PC-3 (cell line): ENCODE measurements at places on chromosomes 11 and 22. TPM values are rescaled to one million over a fixed set of nuclear protein-coding genes. Genes with fewer than 3 reads are reported as not detected.

MB gene
- total RNA-seq: 14.6 and 21.6 TPM in 2 replicates

- H3K4me3 ChIP-seq: no peak overlapping the region
- peaks cover 38% of the 10 kb centered on the region for H3K27me3 ChIP-seq
- no peak overlapping the region for H3K27ac ChIP-seq
- H3K4me1 ChIP-seq: no peaks in the 10 kb centered on the region
- H3K36me3 ChIP-seq: no peaks in the 10 kb centered on the region
These were observed 150.8 kb upstream of the SYT13 start for GRCh38 chr11:45436966-45437365.

- H3K27me3 ChIP-seq: no peaks in the 10 kb centered on the region
- no peaks in the 10 kb centered on the region for H3K36me3 ChIP-seq
- peaks cover 21% of the 10 kb centered on the region for H3K4me1 ChIP-seq
These were observed 88.8 kb downstream of the ABTB2 start for GRCh38 chr11:34268906-34269430.

DNA sequence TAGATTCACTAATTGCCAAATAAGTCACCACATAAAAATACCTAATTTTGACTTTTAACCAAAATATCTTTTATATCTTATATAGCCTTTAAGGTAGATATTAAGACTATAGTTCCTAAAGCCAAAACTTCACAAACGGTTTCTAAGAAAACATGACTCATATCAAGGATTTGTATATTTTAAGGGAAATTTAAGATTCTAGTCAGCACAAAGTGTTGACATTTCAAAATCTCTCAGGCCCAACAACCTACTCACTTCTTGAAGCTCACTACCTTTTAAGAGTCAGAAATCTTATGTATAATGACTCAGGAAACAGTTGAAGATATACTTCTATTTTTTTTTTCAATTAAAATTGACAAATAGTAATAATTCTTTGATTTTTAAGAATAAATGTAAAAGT is 221.9 kb downstream of the SBF2 start:
- no peak overlapping the region for H3K27ac ChIP-seq
- no peaks in the 10 kb centered on the region for H3K36me3 ChIP-seq
- no peak overlapping the region for H3K4me3 ChIP-seq
- no peak for DNase-seq

- peak overlapping the region; percentile 99 for H3K27ac ChIP-seq
- H3K27me3 ChIP-seq: no peaks in the 10 kb centered on the region
- DNase-seq: peak; percentile 99
- peaks cover 35% of the 10 kb centered on the region for H3K4me1 ChIP-seq
These were observed 18.8 kb downstream of the CSNK1E start for GRCh38 chr22:38298312-38299005.

DNA sequence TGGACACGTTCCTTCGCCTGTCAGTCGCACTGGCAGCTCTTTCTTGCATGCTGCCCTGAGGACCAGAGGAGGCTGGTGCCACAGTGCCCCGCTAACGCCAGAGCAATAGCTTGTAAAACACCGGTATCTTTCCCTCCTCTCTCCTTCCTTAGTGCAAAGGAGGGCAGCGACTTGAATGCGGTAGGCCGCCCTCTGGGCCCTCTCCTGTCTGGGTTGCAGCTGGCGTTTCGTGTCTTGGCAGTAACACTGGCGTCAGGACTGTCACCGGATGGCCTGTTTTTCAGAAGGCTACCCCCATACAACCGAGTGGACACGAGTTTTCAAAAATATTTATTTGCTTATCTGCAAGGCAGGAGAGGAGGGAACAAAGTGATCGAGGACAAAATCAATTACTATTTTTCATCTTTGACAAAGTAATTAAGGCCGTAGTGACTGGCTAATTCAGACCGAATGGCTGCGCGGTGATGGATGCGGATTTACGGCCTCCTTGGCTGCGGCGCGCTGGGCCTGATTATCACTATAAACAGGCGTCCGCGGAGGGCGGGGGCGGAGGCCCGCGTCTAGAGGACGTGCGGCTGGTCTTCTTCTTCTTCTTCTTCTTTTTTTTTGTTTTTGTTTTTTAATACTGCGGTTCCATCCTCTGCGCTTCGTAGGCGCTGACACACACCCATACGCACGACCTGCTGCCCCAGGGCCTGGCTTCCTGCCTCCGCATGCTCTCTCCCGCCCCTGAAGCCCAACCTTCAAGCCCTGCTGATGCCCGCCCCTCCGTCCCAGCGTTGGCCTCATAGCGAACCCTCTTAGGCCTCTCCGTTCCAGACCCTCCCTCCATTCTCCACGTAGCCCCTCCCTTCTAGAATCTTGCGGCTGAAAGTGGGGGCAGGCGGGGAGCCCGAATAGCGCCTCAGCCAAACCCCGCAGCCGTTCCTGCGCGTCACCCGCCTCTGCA is 2.9 kb upstream of the SLC6A5 start:
- no peaks in the 10 kb centered on the region for H3K4me1 ChIP-seq
- H3K27me3 ChIP-seq: peaks cover 19% of the 10 kb centered on the region
- no peak overlapping the region for H3K27ac ChIP-seq
- DNase-seq: no peak
- H3K36me3 ChIP-seq: no peaks in the 10 kb centered on the region

- peaks cover 11% of the 10 kb centered on the region for H3K4me1 ChIP-seq
- H3K27me3 ChIP-seq: no peaks in the 10 kb centered on the region
- no peak overlapping the region for H3K4me3 ChIP-seq
- DNase-seq: no peak
These were observed 1.2 kb upstream of the INTS5 start for GRCh38 chr11:62654297-62654696.

- H3K4me1 ChIP-seq: no peaks in the 10 kb centered on the region
- H3K4me3 ChIP-seq: no peak overlapping the region
- H3K27me3 ChIP-seq: peaks cover 15% of the 10 kb centered on the region
- H3K36me3 ChIP-seq: no peaks in the 10 kb centered on the region
- no peak for DNase-seq
These were observed 15.1 kb upstream of the DGKZ start for GRCh38 chr11:46332093-46332567.
